ENCODE measurements at places on chromosomes 5 and 9. TPM values are rescaled to one million over a fixed set of nuclear protein-coding genes. Genes with fewer than 3 reads are reported as not detected.

DNA sequence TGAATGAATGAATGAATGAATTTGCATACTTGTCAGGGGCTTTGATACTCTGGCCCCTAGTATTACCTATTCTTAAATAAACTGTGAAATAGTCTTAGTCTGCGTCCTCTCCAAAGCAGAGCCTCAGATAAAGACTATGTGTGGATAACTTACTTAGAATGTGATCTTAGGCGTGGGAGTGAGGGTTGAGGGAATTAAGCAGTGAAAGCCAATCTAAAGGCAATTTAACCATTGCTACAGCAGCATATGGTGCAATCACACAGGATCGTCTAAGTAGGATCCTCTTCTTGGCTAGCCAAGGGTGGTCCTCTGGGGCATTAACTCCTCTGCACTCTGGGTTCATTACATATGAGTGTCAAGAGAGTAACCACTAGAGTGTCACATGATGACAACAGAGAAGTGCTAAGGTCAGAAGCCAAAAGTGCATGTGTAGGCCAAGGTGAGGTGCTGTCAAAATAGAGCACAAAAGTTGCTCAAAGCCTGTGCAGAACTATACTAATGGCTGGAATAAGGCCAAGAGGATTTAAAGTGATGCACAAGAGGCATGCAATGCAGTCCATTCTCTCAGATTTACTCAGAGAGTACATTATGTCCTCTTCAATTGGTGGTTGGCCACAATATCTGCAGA, 274.4 kb upstream of the SEMA6A start:
- DNase-seq = no peak

Gene IGFBPL1
- 3.0 TPM for total RNA-seq

- no peak for DNase-seq
Measured at GRCh38 chr5:97094579-97095317, 47.7 kb downstream of the LIX1 start.

- DNase-seq = no peak
Measured at GRCh38 chr9:134670042-134670525, 28.5 kb downstream of the COL5A1 start.

GRCh38 chr5:139418793-139419192, 14.9 kb upstream of the SPATA24 start:
- no peak for DNase-seq

GRCh38 chr5:127298656-127299055, 8.1 kb downstream of the MEGF10 start:
- DNase-seq = no peak

Gene DOCK8
- 12.5 TPM for total RNA-seq

Gene SPINK6
- not detected for total RNA-seq

DNA sequence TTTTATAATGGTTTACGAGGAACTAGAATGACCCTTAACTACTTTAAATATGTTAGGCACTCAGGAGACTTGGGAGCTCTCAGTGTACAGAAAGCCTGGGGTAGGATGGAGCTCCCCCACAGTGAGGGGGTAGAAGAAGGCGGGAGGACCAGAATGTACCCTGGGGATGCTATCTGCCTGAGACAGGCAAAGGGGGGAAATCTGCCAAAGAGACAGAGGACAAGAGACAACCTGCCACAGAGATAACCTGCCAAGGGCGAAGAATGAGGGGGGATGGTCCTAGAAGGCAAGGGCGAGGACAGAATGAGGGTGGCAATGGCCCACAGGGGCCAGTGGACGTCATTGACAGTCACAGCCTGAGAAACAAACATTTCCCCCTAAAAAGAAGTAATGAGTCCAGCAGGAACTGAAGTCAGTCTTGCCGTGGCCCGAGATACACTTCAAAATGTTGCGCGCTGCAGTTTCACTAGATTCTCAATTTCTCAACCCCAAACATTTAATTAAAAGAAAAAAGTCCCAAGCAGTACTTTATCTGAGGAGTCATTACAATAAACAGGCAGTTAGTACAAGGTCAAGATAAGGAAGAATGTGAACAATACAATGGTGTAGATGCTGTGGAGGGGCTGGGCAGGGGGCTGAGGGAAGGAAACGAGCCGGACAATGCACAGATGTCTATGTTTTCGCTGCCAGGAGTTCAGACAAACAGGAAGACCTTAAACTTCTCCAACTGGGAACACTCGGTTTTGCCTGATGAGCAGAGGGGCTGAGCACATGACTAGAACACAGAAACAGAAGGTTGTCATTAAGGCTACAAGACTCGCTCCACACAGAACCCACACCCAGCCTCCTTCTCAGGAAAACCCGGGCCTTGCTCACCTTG, 125.0 kb downstream of the LHFPL2 start:
- no peak for DNase-seq

Gene PPP1R2B
- 0.11 TPM for total RNA-seq

DNA sequence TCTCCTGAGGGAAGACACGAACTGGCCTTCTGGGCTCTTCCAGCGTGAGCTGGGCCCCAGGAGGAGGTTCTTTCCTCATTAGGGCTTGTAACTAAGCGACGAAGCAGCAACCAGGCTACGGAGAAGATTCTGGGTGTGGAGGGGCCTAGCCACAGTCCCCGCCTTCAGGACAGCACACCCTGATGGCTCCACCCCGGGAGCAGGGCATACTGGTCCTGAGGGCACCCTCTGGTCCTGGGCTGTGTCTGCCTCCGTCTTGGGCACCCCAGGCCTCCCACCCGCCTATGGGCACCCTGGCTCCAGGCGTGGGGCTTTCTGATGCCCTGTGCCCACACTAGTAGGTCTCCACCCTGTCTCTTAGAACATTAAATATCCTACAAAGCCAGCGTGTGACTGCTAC, 136.4 kb downstream of the OLFM1 start:
- no peak for DNase-seq
